ENCODE measurements at places on chromosomes 12 and 14. TPM values are rescaled to one million over a fixed set of nuclear protein-coding genes. Genes with fewer than 3 reads are reported as not detected.

DPF3 gene
- 24.7 TPM for total RNA-seq

COL2A1 gene
- 0.27 TPM for total RNA-seq

CPSF6 gene
- 41.6 TPM for total RNA-seq

POLE2 gene
- total RNA-seq, result 10.7 TPM

DNA sequence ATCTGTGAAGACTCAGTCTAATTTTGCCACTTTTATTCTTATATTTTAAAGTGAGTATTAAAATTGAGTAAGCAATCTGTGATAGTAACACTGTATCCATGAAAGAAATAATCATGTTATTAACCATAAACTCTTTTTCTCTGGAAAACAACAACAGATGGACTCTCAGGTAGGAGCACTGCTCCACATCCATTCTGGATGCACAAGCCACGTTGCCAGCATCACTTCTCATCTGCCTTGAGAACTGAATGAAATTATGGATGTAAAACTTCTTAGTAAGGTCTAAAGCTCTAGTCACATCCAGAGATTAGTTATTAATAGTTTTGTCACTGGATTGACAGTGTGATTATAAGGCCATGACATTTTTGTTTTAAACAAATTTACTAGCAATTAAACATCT lies 489.1 kb upstream of the SYT1 start:
- no peak for DNase-seq

DNA sequence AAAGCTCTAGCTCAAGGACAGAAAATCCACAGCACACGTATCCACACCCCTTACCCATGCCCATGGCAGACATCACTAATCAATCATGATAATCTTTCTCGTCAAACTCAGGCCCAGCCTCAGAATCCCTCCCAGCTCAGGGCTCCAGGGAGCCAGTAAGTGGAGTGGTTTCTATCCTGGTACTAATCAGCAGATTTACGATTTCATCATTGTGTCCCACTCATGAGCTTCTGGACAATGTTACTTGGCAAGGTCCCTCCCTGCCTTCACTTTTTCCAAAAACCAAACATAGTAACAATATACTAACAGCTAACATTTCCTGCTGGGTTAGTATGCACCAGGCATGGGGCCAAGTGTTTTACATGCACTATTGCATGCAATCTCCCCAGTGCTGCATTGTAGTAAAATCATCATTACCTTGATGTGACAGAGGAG lies 45.8 kb upstream of the NCOR2 start:
- DNase-seq, result no peak

DNA sequence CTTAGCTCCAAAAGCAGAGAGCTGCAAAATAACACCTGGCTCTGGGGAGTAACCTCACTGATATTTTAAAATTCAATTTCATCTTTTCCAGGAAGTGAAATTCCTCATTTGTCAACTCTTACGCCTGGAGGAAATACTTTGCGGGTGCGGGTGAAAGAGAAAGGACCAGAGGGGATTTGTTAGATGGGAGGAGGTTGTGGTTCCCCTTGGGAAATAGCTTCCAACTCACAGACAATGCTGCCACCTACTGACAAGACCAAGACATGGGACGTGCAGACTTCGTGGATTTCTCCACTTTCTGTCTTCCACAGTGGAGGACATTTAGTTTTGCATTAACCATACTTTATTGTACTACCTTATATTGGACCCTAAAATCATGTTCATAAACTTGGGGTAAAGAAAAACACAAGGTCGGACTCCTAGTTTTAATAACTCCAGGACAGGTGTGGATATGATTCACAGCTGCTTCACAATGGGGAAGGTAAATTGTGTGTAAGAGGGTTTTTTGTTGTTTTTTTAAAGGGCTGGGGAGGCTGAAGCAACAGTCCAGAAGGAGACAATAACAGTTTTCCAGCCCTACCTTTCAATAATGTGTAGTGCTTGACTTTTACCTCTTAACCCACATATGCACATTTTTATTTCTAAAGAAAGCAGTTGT lies 10.8 kb downstream of the FBXL14 start:
- DNase-seq, result peak; percentile 89

- peak; percentile 49 for DNase-seq
These were observed 442 bp downstream of the FLVCR2 start for GRCh38 chr14:75578786-75579337.

DNA sequence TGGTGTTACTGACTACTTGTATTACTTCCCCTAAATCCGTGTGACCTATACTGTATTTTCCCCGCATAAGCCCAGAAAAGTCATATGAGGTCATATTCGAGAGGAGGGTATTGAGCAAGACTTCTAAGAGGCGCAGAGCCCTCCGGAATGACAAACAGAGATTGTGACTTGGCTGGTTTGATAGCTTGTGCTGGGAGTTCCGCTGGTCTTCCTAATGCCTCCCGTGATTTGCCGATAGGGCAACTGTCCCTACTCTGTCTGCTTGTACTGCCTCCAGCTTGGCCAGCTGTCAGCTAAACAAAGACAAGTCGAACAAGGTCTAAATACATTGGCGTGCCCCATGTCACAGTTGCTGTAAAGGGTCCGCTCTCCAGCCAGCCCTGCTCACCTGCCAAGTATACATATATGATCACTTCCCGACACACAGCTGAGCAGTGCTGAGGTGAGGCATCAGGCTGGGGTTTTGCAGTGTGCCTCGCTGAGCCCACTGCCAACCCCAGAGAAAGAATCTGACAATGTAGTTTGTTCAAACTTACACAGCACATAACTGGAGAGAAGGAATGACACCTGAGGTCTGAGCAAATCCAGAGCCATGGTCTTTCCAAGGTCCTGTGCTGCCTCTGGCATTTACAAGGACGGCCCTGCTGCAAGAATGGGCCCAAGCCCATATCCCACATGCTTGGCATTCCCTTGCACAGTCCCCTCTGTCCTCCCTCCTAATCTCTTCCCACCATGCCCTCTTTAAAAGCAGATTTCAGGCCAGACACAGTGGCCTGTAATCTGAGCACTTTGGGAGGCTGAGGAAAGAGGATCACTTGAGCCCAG lies 23.7 kb downstream of the LGMN start:
- no peak for DNase-seq

DNA sequence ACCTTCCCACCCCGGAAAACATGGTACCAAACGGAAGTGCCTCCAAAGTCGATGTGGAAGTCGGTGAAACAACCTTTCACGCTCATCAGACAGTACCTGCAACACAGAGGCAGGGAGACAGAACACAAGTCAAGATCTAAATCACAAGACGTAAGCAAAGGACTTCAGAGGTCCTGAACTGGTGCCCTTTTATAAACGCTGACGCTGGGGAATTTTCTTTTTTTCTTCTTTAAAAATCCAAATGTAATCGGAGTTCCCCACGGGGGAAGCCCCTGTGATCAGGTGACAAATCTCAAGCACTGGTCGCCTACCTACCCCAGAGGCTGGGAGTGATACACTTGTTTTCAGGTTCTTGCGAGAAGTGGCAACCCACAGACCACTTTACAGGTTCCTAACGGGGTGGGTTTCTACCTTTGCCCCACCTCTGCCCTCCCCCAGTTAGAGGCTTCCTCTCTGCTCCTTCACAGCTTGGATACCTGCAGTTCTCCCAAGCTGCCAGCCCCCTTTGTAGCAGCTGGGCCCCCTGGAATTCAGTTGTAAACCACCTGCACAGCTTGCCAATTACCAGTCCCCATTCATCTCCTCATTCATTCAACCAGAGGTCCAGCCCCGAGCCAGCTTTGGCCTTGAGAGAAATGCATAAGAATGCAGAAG lies 46.2 kb downstream of the KDM2B start:
- no peak for DNase-seq

- DNase-seq, result no peak
These were observed 64.6 kb downstream of the ATG14 start for GRCh38 chr14:55347040-55347439.

DNA sequence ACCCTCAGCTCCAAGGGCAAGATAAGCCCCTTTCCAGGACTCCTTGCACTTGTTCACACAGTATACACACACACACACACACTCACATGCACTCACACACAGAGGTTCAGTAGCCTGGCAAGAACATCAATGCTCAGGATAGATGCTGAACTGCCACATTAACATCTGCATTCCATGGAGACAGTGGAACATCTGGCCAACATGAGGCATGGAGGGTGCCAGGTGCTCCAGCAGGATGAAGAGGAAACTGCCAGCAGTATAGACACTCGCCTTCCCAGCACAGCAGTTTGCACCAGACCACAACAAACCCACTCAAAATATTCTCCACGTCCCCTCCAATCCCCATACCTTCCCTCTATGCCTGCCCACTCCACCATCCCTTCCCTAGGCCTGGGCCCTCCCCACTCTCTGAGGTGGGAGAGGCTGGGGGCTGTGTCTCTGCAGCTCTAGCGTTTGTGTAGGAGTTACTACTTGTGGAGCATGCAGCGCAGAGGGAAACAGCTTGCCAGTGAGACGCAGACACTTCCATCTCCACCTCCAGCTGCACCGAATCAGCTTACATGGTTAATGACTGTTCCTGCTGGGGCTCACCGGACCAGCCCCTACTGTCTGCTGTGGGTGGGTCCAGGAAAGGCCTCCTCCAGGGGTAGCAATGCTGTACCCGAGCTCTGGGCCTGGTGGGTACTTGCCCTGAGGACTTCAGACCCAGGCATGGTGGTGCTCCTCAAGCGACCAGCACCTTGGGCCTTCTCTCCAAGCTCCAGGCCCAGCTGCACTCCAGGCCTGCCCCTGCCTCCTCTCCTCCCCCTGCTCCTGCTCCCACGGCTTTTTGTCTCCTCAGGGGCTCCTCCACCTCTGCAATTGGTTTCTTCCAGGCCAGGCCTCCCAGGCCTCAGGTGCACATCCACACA lies 18.6 kb upstream of the PLEKHG3 start:
- DNase-seq, result no peak

GRCh38 chr14:36976571-36977023 lies 195.8 kb downstream of the SLC25A21 start:
- DNase-seq, result no peak

GRCh38 chr12:95325501-95325900 lies 107.9 kb downstream of the VEZT start:
- no peak for DNase-seq
